ENCODE measurements at places on chromosomes 11 and 22. TPM values are rescaled to one million over a fixed set of nuclear protein-coding genes. Genes with fewer than 3 reads are reported as not detected.

BTG4 gene
- total RNA-seq: not detected

USH1C gene
- total RNA-seq: not detected

GRCh38 chr22:29152954-29153719, 52.6 kb upstream of the EMID1 start:
- DNase-seq: no peak

GRCh38 chr11:70270877-70271648, 573 bp downstream of the PPFIA1 start:
- peak; percentile 75 for DNase-seq

GRCh38 chr22:50167689-50168489, 2.6 kb upstream of the PANX2 start:
- DNase-seq: no peak

DNA sequence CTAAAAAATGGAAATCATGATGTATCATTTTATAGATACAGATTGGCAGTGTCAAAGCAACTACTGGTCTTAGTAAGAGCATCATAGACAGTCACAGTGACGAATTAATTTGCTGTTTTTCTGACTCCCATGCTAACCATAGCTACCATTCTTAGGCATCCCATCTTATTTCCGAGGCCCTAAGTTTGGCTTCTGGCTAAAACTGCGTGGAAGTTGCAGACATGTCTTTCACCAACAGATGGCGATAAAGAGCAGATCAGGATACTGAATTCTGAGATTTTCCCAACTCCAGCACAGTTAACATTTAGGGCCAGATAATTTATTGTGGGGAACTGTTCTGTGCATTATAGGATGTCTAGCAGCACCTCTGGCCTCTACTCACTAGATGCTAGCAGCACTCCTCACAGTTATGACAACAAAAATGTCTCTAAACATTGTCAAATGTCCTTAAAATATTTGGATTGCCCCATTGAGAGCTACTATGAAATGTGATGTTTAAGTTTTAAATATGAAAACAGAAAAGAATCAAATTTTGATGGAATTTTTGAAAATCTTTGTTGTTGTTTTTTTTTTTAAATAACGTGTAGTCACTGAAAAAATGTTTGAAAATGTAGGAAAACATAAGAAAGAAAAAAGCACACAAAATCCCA, 16.3 kb downstream of the OR2AG2 start:
- DNase-seq: peak; percentile 36

- DNase-seq: no peak
These were observed 93.0 kb downstream of the SCN3B start for GRCh38 chr11:123561431-123561800.

- no peak for DNase-seq
These were observed 15.1 kb downstream of the STX3 start for GRCh38 chr11:59770319-59770718.

DNA sequence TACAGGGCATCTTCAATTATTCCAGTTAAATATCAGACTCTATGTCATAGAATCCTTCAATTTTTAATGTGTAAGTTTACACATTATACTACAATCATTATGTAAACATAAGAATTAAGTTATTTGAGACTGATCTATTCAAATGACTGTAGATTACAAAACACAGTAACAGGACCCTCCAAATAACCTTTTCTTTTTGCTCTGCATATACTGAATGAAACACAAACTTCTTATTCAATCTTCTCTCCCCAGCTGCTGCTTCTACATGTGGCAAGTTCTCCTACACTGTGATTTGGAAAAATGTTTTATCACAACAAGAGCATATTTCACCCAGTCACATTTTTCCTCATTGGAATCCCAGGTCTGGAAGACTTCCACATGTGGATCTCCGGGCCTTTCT, at the start of gene OR52J3:
OR52J3 (plus strand) TSS at position 301 of the 400 bp plus-strand sequence; CDS start at position 301, 0 bp downstream.
- DNase-seq: no peak

DNA sequence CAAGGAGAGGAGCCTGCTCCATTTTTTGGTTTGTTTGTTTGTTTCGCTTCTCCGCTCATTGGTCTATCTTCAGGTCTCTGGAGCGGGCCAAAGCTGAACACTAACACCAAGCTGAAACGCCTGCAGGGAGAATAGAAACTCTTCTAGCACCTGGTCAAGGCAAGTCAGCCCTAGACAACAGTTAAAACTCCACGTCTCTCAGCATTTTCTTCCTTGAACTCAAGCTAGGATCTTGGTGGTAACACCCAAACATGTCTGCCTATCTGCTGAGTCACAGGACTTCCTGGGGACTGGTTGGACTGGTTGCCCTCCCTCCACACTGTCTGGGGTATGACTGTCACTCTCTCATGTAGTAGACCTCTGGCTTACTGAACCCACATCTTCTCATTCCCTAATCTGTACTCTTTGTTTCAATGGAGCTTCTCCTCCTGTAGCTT, 23.9 kb upstream of the RBFOX2 start:
- peak; percentile 25 for DNase-seq

GRCh38 chr11:124938970-124939369, 3.1 kb upstream of the HEPACAM start:
- no peak for DNase-seq

DNA sequence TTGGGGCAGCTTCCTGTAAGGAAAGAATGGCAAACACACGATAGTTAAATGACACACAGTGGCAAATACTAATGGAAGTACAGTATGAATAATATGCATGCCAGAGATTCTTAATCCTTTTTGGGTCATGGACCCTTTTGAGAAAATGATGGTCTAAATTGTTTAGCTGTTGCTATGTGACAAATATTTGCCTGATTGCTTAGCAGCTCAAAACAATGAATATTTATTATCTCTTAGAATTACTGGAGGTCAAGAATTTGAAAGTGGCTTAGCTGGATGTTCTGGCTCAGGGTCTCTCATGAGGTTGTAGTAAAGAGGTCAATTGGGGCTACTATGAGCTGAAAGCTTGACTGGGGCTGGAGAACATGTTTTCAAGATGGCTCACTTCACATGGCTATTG, 69.7 kb downstream of the FANCF start:
- DNase-seq: no peak

- DNase-seq: no peak
These were observed 146.4 kb downstream of the FBXO7 start for GRCh38 chr22:32620992-32621391.

- peak; percentile 57 for DNase-seq
These were observed 43.3 kb downstream of the MYEOV start for GRCh38 chr11:69337211-69337721.

DNA sequence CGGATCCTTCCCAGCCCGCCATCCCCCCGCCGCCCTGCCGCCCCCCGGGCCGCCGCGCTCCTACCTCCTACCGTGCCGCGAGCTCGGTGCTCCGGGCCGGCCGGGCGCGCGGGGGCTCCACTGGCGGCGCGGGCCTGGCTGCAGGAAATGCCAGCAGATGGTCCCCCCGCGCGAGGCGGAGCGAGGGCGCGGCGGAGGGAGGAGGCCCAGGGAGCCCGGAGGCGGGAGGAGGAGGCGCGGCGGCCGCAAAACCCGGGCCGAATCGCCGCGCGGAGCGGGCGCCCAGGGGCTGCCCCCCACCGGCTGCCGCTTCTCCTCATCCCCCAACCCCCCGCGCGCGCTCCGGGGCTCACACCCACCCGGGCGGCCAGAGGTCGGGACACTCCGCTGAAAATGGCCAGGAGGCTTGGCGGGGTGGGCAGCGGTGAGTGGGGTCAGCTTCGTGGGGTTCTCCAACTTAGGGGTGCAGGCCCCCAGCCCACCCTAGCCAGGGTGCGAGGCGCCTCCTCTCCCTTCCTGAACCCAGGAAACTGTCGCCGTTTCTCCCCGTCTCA, at the start of gene OSBPL5:
OSBPL5 (minus strand) TSS at position 159 of the 554 bp plus-strand sequence. CDS start 36,162 bp downstream, outside the sequence.
- DNase-seq: peak; percentile 72
